ENCODE measurements at places on chromosomes 1 and 21.

DNA sequence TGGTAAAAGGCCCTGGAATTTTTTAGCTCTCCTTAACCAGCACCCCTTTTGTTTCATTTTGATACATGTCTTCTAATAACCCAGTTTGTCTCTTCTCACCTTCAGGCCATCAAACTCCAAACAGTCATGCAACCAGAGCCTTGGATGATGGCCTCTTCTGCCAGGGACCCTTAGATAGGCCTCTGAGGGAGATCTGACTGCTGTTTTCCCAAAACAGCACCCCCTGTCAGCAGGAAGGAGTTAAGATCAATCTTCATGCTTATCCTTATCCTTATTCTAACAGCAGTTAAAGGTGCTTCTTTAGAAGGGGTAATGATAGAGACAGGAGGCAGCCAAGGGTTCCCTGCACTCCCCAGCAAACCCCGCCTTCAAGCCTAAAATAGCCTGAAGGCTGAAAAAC lies 49.5 kb upstream of the VANGL1 start:
- no peak for DNase-seq

DNA sequence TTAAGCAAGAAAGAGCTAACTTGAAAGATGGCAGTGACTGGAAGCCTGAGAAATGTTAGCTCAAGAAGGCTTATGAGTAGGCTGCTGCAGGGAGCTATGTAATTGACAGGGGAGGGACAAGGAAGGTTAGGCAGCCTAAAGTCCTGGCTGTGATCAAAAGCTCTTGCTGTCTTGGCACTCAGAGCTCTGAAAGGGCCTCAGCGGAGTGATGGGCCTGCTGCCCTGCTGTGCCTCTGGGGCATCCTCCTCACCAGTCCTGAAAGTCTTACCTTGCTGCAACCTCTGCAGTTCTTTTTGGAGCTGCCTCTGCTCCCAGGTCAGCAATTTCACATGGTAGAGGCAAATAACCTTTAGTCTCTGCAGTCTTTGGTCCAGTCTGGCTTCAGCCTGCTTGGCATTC lies 1.8 kb downstream of the CCDC190 start:
- DNase-seq, result no peak

DNA sequence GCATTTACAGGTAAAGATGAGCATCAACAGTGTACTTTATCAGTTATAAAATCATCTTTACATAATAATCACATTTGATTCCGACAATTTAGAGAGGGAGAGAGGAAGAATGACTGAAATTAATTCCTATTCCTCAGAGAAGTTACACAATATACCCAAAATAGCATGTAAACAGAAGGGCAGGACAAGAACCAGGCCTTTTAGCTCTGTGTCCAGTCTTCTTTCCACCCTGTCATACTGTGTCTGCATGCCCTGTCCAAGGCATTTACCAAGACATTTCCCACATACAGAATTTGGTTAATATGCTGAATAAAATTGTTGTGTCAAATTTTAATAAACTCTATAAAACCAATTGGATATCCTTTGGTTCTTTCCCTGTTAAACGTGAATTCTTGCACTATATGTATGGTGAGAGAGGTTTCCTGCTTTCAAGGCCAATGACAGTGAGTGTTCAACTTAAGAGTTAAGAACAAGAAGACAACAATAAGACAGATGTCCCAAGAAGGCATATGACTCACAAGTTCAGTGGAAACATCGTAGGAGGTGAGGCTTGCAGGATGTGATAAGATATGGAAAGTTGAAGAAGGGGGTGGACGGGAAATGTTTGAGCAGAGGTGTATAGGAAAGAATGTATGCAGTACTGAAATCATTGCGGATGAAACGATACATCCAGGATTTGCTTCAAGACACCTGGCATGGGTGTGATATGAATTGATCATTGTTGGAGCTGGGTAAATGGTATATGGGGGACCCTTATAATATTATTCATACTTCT lies 20.8 kb downstream of the LRRC8B start:
- no peak for DNase-seq

DNA sequence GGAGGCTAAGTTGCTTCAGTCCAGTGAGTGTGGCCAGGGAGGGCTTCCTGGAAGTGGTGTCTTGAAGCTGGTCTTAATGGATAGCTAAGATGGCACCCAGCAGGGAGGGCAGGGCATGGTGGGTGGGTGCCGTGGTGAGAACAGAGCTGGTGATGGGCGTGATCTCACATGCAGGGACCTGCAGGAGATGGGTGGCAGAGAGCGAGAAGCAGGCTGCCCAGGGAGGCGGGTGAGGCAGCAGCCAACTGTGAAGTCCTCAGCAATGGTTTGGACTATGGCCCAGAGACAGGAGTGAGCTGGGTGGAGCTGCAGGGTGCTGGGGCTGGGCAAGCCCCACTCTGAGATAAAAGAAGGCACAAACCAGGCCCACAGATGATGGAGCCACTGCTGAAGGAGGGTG lies 50.7 kb downstream of the UMODL1 start:
- no peak for DNase-seq

DNA sequence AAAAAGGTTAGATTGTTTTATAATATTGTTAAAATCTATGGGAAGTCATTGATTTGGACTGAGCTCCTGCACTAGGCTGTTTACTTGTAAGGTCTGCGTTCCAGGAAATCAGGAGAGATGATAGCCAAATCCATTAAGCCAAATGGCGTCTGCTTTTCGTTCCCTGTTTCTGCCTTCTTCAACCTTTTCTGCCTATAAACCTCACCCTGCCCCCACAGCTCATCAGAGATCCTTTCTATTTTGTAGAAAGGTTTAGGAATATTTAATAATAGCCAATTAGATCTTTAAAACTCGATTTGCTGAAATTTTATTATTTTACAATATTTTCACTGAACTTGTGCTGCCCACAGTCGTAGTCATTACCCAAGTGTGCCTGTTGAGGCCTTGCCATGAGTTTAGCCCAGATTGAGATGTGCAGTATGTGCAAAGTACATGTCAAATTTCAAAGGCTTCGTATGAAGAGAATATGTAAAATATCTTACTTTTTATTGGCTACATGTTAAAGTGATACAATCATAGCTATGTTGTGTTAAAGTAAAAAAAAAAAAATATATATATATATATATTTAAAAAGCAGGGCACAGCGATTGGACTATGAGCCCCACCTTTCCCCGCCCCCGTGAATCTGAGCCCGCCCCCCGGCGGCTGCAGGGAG lies 444 bp upstream of the IARS2 start:
- DNase-seq, result no peak

GRCh38 chr1:50232336-50232735 lies 123.6 kb downstream of the ELAVL4 start:
- DNase-seq, result no peak

GRCh38 chr1:75426688-75427087 lies 184.2 kb downstream of the SLC44A5 start:
- no peak for DNase-seq
